ENCODE measurements at places on chromosomes 12 and 14. TPM values are rescaled to one million over a fixed set of nuclear protein-coding genes. Genes with fewer than 3 reads are reported as not detected.

- no peak overlapping the region for H3K4me3 ChIP-seq
- H3K36me3 ChIP-seq = no peaks in the 10 kb centered on the region
- no peak for DNase-seq
- no peak overlapping the region for H3K27ac ChIP-seq
These were observed 41.8 kb downstream of the DIO3 start for GRCh38 chr14:101603096-101603495.

GRCh38 chr12:12936983-12937491, 14.9 kb downstream of the GPRC5D start:
- DNase-seq = no peak
- no peaks in the 10 kb centered on the region for H3K4me1 ChIP-seq
- H3K4me3 ChIP-seq = no peak overlapping the region
- no peaks in the 10 kb centered on the region for H3K36me3 ChIP-seq

DNA sequence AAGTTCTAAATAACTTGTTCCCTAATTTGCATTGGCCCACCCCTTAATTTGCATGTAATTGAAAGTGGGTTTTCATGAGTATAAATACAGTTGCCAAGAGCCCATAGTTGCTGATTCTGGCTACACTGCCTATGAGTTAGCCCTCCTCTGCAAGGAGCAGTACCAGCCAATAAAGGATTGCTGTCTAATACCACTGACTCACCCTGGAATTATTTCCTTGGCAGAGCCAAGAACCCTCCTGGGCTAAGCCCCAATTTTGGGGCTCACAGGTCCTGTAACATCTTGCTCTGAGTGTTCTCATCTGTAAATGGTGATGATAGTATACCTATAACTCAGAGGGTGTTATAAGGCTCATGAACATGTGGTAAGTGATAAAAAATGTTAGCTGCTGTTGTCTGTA, 6.8 kb downstream of the TTC8 start:
- no peaks in the 10 kb centered on the region for H3K27me3 ChIP-seq
- DNase-seq = no peak
- no peak overlapping the region for H3K27ac ChIP-seq
- H3K4me3 ChIP-seq = no peak overlapping the region
- H3K36me3 ChIP-seq = no peaks in the 10 kb centered on the region

DNA sequence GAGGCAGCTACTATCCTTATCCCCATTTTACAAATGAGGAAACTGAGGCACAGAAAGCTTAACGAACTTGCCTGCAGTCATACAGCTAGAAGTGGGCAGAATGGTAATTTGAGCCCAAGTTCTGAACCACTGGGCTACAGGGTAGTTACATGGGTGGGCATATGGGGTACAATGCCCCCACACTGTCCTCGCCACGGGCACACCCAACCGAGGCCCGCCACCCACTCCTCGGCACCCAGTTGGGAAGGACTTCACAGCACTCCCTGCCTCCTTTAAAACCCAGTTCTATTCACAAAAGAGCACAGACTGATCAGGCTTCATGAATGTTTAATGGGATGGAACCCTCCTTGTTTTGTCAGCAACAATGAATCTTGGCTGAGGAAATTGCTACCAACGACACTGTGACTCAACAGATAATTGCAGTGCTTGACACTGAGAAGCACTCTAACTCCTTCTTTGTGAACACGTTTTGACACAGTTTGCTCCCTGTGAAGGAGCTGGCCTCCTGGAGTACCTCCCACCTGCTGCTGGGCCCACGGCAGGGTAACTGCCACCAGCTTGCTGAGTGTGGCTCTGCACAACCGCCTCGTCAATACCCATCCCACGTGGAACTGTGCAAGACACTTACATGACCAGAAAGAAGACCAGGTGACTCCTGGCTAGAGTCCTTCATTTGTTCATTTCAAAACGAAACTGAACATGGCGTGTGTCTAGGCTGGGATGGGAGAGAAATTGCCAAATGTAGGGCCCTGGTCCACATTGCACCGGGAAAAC, 63.5 kb downstream of the CLMN start:
- DNase-seq = no peak
- H3K4me3 ChIP-seq = no peak overlapping the region
- H3K4me1 ChIP-seq = no peaks in the 10 kb centered on the region
- H3K27ac ChIP-seq = no peak overlapping the region

- H3K27ac ChIP-seq = no peak overlapping the region
- no peak overlapping the region for H3K4me3 ChIP-seq
- H3K4me1 ChIP-seq = no peaks in the 10 kb centered on the region
- no peak for DNase-seq
- no peaks in the 10 kb centered on the region for H3K36me3 ChIP-seq
These were observed 11.1 kb downstream of the KIF21A start for GRCh38 chr12:39431797-39432196.

DNA sequence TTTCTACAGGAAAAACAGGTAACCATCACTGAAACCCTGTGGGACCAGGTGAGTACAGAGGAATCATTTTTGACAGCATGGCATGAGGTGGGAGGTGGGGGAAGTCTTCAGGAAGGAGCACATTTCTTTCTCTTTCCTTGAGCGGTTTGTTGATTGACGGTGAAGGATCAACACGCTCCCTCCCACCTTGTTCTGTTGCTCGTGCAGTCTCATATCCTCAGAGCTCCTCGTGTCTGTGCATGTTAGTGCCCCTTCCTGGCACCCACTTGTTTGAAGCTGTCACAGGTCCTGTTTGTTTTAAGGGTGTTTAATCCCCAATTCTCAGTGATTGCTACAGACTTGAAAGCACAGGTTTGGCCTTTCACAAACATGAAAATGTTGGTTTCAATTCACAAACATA, 4.4 kb downstream of the C12orf54 start:
- H3K4me1 ChIP-seq = no peaks in the 10 kb centered on the region
- no peaks in the 10 kb centered on the region for H3K36me3 ChIP-seq
- H3K27ac ChIP-seq = no peak overlapping the region
- H3K27me3 ChIP-seq = no peaks in the 10 kb centered on the region

IL22 gene
- total RNA-seq = not detected

LPAR5 gene
- total RNA-seq = 8.3 TPM

All from naive thymus-derived CD4-positive, alpha-beta T cell (primary cell).